ENCODE measurements at places on chromosomes 5 and 9.

- no peak for DNase-seq
These were observed 454 bp downstream of the NELFB start for GRCh38 chr9:137255448-137256114.

DNA sequence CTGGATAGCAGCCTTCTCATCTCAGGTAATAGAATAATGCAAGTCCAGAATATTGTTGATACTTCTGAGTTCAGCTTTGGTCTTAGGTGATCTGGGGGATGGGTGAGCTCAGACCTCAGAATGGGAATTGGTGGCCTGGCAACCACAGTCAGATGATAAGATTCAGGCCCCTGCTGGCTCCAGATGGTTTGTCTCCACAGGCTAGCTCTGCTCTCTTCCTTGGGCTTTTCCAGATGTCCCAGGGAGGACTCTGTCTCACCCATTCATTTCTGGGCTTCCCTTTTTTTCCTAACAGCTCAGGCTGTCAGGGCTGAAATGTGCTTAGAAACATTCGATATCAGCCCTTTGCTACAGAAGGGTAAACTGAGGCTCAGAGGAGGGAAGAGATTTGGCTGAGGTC, 17.6 kb upstream of the TNFSF15 start:
- DNase-seq = no peak

DNA sequence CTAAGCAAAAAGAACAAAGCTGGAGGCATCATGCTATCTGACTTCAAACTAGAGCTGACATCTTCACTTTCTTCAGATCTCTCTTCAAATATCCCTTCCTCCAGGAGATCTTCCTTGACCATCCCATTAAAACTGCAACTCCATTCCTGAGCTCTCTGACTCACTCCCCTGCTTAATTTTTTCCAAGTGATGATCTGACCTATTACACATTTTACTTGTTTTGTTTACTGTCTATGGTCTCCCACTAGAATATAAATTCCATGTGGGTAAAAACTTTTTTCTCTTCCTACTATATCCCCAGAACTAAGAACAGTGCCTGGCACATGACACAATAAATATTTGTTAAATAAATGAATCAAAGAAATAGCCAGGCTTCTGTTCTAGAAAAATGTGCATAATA, 87.5 kb downstream of the SLIT3 start:
- DNase-seq = no peak

GRCh38 chr5:35228310-35228709, 2.0 kb downstream of the PRLR start:
- no peak for DNase-seq

GRCh38 chr9:31916591-31917241, 467.7 kb upstream of the ACO1 start:
- no peak for DNase-seq

DNA sequence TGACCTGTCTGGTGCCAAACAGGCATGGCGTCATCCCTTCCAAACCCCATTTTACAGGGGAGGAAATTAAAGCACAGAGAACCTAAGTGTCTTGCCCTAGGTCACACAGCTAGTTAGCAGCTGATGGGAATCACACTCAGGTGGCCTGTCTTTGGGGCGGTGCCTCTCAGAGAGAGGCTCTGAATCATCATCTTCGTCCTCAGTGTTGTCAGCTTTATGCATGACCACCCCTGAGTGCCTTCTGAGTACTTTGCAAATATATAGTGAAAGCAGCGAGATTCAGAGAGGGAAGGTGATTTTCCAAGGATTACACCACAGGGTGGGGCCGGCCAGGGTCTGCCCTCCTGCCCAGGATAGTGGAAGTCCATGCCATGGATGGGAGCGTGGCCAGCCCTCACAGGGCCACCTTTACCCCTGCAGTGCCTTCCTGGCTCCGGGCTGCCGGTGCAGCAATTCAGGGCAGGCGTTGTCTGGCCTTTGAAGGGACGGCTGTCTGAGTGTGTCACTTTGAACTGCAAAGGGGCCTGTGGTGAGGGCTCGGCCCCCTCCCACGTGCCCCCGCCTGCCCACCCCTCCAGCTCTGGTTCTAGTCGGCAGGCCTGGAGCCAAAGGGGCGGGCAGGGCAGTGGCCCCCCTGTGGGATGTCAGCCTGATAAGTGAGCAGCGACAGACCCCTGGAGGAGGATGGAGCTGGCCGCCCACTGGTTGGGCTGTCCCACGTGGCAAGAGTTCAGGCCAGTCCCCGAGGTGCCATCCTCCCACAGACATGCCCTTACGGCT, 16.9 kb downstream of the LMX1B start:
- no peak for DNase-seq

GRCh38 chr5:77031891-77032290, 1.7 kb downstream of the AGGF1 start:
- no peak for DNase-seq

- no peak for DNase-seq
These were observed 34.6 kb downstream of the GADD45G start for GRCh38 chr9:89639367-89639795.

- no peak for DNase-seq
These were observed at the start of gene SLC46A2 for GRCh38 chr9:112890106-112891081. SLC46A2 (minus strand) TSS chr9:112890876; CDS start chr9:112890681, 195 bp downstream.

GRCh38 chr5:58060996-58061395, 398.9 kb downstream of the PLK2 start:
- no peak for DNase-seq

DNA sequence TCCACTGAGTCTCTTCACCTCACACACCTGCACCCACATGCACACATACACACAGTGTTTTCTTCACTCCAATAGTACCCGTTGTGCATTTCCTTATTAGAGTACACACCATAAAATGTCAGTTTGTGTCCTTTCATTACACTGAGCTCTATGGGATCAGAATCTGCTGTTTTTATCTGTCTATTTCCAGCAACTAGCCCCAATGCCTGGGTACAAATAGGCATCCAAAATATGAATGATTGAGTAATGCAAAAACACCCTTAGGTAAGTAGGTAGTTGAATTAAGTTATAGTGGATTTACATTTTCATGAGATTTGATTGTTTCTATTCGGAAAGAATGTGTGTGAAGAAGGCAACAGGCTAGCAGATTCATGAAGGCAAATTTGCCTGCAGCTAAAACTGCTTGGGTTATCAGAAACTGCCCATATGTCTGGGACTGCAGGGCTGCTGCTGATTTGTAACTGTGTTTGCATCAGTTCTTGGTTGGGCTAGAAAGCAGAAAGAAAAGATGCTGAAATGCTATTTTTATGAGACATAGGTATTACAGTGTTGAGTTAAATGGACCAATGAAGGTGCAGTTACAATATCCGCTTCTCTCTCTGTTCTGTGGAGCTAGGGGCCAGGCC, 26.9 kb downstream of the PPP3R2 start:
- no peak for DNase-seq

- DNase-seq = no peak
These were observed 227.9 kb downstream of the BNC2 start for GRCh38 chr9:16642421-16643109.

- DNase-seq = no peak
These were observed 24.4 kb upstream of the ANXA6 start for GRCh38 chr5:151181818-151182523.

- DNase-seq = no peak
These were observed 80.4 kb downstream of the DCP2 start for GRCh38 chr5:113056988-113057387.

GRCh38 chr9:73869264-73869663, 627.9 kb upstream of the RORB start:
- no peak for DNase-seq

DNA sequence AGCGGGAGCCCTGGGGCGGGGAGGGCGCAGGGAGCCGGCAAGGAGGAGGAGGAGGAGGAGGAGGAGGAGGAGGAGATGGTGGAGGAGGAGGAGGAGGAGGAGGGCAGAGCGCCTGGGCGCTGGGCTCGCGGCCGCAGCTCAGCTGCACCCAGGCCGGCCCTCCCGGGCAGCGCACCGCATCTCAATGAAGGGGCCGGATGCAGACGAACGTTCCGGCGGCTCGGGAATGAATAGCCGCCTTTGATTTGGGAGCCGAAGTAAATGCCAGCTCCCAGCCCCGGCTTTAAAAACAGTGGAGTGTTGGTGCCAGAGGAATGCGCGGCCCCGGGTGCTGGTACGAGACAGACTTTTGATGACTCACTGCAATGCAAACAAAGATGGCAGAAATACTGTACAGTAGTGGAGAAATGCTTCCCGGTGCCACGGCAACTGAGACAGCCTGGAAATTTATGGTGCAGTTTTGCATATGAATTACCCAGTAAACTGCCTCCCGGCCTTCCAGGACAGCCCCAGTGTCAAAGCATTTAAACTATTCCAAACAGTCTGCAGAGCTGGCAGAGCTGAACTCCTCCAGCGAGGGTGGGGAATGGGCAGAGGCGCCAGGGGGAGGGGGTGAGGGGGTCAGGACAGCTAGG, 43.1 kb downstream of the NACC2 start:
- no peak for DNase-seq

DNA sequence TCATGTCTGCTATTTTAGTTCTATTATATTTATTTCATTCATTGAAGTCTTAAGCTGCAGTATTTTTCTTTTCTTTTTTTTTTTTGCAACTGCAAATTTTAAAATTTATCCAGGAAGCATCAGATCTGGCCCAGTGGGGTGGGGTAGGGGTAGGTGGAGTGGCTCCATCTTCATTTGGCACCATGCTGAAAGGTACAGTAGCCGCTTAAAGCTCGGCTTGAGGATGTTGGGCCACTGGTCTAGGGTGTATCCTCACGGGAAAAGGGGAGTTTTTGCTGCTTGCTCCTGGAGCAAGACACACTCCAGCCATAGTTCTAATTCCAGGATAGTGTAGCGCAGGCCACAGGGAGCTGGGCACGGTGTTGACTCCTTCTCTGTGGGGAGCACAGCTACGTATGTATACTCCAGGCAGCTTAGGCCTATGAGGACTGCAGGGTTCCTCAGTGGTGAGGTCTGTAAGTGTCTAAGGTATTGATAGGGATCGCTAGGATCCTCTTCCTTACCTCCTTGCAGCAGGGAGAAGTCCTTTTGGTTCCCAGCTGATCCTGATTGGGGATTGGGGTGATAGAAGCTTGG, 22.7 kb downstream of the RCL1 start:
- DNase-seq = no peak

GRCh38 chr5:87183896-87184295, 83.8 kb upstream of the RASA1 start:
- DNase-seq = no peak

DNA sequence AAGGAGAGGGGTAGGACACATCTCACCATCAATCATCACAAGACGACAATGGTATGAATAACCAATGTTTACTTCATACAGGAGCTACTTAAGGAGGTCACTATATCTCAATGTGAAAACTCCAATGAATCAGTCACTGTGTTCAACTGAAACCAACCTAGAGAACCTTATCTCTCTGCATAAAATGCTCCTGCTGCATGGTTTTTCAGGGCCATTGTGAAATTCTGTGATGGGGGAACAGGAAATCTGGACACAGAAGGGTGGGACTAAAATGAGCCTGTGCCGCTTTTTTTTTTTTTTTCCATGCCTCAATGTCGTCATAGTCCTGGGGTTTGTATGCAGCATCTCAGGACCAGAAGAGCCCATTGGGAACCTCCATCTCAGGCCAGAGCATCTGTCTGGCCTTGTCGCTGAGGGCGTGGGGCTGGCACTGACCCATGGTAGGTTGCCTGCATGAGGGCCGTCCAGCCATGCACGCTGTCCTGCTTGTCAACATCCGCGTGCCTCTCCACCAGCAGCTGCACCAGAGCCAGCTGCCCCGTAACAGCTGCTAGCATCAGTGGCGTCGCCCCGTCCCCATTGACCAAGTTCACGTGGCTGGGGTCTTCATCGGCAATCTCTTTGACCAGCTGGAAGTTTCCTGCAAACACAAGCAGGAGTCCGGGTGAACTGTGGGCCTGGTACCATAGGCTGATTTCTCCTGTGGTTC, 12.7 kb downstream of the ANKS6 start:
- no peak for DNase-seq

GRCh38 chr9:68577774-68578591, 37.3 kb upstream of the TMEM252 start:
- no peak for DNase-seq

DNA sequence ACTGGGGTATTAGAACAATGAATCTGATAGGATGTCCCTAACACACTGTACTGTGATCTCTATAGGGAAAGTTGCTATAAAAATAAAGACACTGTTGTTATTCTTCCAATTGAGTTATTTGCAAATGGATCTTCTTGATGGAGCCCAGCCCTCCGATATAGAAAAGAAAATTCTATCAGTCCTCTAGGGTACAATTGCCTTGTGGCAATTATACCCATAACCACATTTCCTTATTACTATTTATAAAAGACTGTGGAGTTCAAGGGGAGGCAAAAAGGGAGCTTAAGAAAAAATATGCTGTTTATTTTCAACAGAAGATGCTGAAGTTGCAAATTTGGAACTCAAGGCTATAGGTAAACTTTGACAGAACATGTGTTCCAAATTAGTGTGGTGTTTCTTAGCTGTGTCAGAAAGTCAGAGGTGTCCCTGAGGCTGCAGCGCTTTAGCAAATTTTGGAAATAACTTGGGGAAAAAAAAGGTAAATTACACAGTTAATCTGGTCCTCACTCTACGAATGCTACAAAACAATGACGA, 116.5 kb downstream of the NFIB start:
- no peak for DNase-seq

DNA sequence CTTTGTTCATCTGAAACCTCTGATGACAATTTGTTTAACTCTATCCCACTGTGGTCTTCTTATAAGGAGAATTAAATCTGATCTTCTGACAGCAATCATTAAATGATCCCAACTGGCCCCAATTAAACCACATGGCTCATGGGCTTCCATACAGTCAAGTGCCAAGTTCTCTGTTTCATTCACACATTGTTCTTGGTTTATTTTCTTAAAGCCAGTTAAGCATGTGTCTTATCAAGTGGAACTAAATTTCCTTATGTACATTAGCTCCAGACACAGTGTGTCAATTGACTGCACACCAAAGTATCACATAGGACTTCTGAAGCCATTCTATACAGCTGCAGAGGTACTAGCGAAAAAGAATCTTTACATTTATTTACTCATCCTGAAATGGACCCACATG, 51.2 kb downstream of the MEF2C start:
- DNase-seq = no peak

All from activated gamma-delta T cell (primary cell).